ENCODE measurements at places on chromosomes 2 and 18. TPM values are rescaled to one million over a fixed set of nuclear protein-coding genes. Genes with fewer than 3 reads are reported as not detected.

SF3B1 gene
- 159 TPM for total RNA-seq

COQ10B gene
- 29.6 TPM for total RNA-seq

GALNT13 gene
- under 0.01 TPM for total RNA-seq

STPG4 gene
- not detected for total RNA-seq

AKAIN1 gene
- total RNA-seq = not detected

FABP1 gene
- total RNA-seq = not detected

RAPGEF4 gene
- total RNA-seq = 11.0 TPM

SERPINB4 gene
- not detected for total RNA-seq

SLC38A11 gene
- total RNA-seq = not detected

NEB gene
- total RNA-seq = under 0.01 TPM

LINC00305 gene
- not detected for total RNA-seq

POTEF gene
- total RNA-seq = not detected

IL36A gene
- not detected for total RNA-seq

TACR1 gene
- 4.7 TPM for total RNA-seq

GALNT5 gene
- total RNA-seq = 4.2 TPM

CELF4 gene
- total RNA-seq = not detected

VSNL1 gene
- total RNA-seq = not detected

ATF2 gene
- 23.5 TPM for total RNA-seq

RAMP1 gene
- 13.8 TPM for total RNA-seq

ITPRIPL1 gene
- total RNA-seq = not detected

SCYGR4 gene
- total RNA-seq = not detected

DSG1 gene
- total RNA-seq = not detected

REG3A gene
- total RNA-seq = not detected

BOLL gene
- not detected for total RNA-seq

CFAP221 gene
- total RNA-seq = not detected

ALLC gene
- not detected for total RNA-seq

POTEJ gene
- not detected for total RNA-seq

MAPK4 gene
- total RNA-seq = 0.16 TPM

SERPINB2 gene
- not detected for total RNA-seq

GDF7 gene
- total RNA-seq = 0.36 TPM

RUFY4 gene
- total RNA-seq = not detected

UBXN2A gene
- 10.1 TPM for total RNA-seq

SP140L gene
- total RNA-seq = 6.0 TPM

Data from cardiac atrium fibroblast (primary cell).